Activated CD4-positive, alpha-beta T cell treated with anti-CD3 and anti-CD28 coated beads, Interleukin-2, amount 50 U/mL, for 16 hours (primary cell): ENCODE measurements at places on chromosomes 7 and 10.

- DNase-seq: no peak
These were observed 13.5 kb downstream of the CCM2 start for GRCh38 chr7:45013465-45013967.

DNA sequence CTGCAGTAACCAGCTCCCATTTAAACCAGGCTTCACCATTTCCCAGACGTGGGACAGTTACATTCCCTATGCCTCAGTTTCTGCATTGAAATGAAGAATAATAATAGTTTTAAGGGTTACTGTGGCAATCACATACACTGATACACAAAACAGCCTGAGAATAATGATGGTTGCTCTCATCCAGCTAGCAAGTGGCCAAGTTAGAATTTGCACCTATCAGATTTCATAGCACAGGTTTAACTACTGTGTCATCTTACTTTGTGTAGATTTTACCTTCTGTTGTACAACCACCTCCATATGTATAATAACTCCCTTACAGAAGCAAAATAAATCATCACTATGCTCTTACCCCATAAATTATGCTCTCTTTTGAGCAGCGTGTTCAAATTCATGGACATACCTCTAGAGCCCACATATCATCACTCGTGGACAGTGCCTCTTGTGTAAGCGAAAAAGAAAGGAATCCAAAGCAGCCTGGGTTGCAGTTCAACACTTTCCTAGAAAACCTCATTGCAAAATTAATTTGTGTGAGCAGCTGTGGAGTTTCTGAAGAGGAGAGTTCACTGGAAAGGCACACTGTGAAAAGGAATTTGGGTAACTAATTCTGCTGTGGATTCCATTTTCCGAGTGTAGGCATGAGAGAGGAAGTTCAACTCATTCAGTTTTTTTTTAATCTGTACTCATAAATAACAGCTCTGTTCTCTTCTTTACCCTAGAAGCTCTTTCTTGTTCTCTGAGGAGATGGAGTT lies 492.5 kb downstream of the ARL4A start:
- DNase-seq: no peak

DNA sequence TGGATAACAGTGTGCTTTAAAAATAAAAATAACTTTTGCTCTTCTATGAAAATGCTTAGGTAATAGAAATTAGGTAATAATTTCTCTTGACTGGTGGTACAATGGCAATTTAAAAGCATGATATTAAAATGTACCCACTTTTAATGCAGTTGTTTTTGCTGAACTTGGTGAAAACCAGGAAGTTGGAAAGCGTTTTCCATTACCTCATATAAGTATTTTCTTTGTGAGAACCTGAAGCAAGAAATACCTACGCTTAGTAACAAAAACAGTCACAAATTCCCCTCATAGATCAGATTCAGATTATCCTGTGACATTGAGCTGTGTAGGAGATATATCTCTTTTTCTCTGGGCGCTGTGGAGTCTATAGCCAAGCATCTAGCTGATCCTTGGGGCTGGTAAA lies 689.0 kb upstream of the FZD8 start:
- no peak for DNase-seq

- no peak for DNase-seq
These were observed 266.6 kb downstream of the DGKB start for GRCh38 chr7:14635955-14636354.

DNA sequence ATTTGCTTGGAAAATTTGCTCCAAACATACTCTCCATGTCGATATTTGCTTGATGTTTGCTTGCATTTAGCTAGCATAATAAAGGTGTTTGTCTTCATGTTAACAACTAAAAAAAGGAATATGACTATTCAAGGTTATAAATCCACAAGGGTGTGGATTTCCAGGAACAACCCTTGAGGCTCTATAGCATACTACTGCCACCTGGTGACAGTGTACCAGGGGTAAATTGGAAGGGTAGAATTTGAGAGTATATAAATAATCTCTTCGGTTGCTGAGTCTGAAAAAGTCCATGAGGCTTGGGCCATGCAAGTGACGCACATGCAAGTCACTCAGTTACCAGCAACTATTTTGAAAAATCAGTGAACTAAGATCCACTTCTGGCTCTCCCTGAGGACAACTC lies 68.4 kb downstream of the SLIT1 start:
- DNase-seq: no peak

GRCh38 chr10:102918817-102919245 lies 737 bp downstream of the CNNM2 start:
- DNase-seq: peak; percentile 30

DNA sequence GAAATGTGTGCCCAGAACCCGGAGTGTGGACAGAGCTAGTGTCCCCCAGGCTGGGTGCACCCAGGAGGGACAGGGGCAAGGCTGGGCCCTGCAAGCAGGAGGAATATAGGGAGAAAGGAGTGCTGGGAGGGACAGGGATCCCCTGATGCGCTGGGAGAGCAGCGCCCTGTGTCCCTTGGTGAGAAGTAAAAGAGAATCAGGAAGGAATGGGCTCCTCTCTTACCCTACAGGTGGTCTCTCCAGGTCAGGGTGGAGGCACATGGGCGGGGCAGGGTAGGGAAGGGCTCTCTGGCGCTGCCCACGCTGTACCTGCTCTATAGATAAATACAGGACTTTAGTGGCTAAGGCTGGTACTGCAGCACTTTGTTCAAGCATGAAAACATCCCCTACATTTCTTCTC lies 753.8 kb downstream of the GRID1 start:
- peak; percentile 13 for DNase-seq

DNA sequence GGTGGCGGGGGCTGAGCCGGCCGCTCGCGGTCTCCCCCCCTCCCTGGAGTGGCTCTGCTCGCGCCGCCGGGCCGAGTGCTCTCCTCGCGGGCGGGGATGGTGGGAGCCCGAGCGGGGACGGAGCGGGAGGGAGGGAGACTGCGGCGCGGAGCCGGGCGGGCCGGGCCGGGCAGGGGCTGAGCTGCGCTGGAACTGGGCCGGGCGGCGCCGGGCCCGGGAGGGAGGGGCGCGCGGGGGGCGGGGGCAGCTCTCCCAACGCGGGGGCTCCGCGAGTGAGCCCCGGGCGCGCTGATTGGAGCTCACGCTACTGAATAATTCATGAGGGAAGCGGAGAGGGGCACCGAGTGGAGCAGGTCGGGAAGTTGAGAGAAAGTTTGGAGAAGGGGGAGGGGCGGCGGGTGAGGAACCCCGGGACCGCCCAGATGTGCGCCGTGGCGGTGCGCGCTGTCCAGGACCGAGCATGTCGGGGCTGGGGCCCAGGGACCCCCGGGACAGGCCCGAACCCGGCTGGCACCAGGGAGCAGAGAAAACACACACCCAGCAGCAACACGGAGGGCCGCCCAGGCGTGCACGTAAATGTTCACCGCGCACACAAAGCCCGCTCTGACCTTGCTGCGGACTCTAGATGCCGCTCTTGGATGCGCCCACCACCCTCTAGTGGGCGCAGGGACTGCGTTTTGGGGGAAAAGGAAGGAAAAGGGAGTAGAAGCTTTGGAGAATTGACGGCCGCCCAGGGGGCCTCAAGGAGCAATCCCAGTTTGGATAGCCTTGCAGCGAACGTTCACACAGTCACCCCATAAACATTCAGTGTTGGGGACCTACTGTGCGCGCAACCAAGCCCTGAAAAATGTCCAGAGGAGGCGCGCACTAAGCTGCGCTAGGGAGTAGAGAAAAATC lies at the start of gene EPHB4:
TSS of gene EPHB4 (minus strand) at position 194 of the 897 bp plus-strand sequence. CDS start 493 bp downstream, outside the sequence.
- no peak for DNase-seq

DNA sequence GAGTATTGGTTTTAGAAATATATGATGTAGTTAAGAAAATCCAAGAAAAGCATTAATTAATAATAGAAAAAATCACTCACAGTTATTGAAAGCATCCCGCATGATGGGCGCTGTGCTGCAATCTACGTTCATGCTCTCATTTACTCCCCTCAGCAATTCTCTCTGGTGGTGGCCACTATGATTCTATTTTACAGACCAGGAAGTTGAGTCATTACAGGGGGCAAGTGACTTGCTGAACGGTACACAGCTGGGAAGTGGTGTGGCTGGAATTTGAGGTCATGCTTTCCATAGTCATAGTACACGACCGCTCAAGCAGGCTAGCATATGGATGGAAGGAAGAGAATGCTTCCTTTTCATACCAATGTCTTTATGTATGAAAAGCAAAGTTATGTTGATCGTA lies 117.4 kb downstream of the TES start:
- no peak for DNase-seq

DNA sequence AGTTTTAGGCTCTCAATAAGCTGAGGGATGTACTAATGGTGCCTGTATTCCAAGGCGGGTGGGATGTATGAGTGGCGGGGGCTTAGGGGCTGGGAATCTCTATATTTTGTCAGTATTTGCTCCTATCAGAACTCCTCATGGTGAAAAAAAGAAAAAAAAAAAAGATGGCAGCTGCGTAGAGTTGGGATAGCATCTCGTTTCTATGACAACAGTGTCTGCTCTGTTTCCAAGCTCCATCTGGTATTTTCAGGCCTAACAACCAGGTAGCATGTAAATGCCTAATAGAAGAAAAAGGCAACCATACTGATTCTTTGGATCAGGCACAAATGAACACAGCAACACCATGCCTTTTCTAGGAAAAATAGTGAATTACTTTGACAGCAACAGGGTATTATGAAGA lies 11.7 kb upstream of the CCDC172 start:
- DNase-seq: no peak

- DNase-seq: no peak
These were observed 147.2 kb downstream of the SEM1 start for GRCh38 chr7:96562458-96562857.

DNA sequence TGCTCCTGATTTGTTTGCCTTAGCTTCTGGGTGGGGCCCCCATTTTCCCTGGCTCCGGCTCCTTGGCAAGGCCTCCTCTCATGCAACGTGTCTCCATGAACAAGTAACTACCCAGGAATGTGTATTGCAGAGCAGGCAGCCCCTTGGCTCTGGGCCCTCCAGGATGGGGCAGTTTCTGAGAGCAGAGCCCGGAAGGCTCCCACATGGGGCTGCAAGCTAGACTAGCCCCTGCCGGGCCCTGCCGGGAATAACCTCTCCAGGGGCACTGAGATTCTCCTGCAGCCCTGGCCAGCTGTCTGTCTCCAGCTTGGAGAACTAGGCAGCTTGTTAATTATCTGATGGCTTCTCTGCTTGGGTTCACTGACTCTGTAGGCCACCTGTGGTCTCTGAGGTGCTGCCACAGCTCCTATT lies 184.0 kb upstream of the INHBA start:
- DNase-seq: no peak

- DNase-seq: no peak
These were observed 609 bp downstream of the MAT1A start for GRCh38 chr10:80288849-80289248.

- no peak for DNase-seq
These were observed 1.2 kb upstream of the TMEM229A start for GRCh38 chr7:124033807-124034753.

DNA sequence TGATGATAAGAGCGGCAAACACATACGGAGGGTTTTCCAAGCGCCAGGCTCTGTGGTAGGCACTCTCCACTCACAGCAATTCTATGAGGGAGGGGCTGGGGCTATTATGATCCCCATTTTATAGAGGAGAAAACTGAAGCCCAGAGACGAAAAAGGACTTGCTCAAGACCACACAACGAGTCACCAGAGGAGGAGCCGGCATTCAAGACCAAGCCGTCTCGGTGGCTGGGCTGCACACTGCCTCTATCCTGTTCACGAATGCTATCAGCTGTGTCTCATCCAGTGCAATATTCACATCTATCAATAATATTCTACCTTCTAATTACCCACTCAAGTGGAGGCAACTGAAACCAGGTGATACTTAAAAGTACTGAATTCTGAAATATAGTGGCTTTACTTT lies 67.8 kb upstream of the NMT2 start:
- no peak for DNase-seq

GRCh38 chr10:124992462-124993344 lies 50.8 kb downstream of the ZRANB1 start:
- peak; percentile 47 for DNase-seq

DNA sequence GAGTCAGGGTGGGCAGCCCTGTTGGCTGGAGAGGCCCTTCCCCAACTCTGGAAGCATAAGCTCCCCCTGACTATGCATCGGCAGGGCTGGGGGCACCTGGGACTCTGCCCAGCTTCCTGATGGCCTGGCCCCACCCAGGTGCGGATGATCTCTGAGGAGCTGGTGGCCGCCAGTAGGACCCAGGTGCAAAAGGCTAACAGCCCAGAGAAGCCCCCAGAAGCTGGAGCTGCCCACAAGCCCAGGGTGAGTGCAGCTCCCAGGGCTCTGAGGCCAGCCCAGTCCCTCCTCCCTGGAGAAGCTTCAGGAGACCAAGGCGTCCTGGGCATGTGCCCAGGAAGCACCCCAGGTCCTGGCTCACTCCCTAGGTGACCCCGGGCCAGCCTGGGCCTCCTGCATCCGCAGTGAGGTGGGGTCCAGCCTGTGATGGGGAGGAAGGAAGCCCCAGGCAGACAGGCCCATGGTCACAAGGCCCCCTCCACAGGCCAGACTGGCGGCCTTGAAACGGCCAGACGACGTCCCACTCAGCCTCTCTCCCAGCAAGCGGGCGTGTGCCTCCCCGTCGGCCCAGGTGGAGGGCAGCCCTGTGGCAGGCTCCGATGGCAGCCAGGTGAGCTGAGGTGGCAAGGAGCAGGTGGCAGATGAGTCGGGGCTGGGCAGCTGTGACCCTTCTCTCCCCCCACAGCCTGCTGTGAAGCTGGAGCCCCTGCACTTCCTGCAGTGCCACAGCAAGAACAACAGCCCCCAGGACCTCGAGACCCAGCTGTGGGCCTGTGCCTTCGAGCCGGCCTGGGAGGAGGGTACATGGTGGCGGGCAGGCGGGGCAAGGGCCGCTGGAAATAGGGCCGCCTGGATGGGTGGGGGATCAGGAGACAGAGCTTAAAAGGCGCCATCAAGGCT lies 3.0 kb downstream of the LRWD1 start:
- DNase-seq: no peak

GRCh38 chr10:63219749-63220148 lies 86.6 kb downstream of the NRBF2 start:
- no peak for DNase-seq

GRCh38 chr7:141427134-141427533 lies 124.1 kb upstream of the AGK start:
- no peak for DNase-seq

- DNase-seq: no peak
These were observed 86.8 kb upstream of the ZMIZ1 start for GRCh38 chr10:78981970-78982281.

DNA sequence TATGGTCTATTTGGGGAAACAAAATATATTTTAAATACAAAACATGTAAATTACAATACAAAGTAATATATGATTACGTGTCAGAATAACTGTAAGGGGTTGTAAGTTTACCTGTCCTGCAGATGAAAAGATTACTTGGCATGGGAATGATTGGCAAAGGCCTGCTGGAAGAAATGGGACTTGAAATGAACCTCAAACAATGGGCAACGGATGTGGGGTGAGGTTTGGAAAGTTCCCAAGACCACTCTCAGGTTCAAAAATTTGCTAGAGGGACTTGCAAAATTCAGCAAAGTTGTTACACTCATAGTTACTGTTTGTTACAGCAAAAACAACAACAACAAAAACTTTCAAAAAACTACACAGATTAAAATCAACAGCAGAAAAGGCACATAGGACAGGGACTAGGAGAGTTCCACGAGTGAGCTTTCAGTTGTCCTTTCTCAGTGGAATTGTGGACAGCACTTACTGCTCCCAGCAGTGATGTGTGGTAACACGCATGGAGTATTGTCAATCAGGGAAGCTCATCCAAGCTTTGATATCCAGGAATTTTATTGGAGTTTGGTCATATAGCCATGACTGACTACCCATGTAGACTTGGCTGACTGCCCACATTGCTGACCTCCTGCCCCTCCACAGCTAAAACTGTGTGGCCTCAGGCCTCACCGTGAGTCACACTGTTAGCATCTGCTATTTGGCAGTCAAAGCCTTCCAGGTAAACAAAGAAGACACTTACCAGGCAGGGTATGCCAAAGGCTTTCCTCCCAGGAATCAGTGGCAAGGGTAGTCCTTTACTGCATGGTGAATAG lies 43.8 kb downstream of the EXOC6 start:
- DNase-seq: no peak
